CD4-positive, alpha-beta T cell (primary cell): ENCODE measurements at places on chromosomes 4 and X.
A peak's percentile ranks its signal among the peaks of the same experiment; 100 is the strongest.

DNA sequence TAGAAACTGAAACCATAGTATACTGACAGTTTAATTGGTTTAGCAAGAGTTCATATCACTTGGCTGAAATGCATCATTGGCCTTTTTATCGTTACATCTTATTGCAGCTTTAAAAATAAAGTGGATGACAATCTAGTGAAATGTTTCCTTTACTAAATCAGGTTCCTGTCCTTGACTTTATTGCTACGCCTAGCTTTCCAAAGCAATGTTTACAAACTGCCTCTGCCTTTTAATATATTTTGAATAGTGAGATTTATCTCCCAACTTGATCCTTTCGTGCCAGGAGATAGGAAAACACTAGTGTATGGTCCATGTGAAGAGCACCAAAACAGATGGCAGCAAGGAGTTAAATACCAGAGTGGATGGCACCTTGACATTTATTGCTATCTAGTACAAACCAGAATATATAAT lies 67.0 kb downstream of the GPC3 start:
- DNase-seq: no peak

DNA sequence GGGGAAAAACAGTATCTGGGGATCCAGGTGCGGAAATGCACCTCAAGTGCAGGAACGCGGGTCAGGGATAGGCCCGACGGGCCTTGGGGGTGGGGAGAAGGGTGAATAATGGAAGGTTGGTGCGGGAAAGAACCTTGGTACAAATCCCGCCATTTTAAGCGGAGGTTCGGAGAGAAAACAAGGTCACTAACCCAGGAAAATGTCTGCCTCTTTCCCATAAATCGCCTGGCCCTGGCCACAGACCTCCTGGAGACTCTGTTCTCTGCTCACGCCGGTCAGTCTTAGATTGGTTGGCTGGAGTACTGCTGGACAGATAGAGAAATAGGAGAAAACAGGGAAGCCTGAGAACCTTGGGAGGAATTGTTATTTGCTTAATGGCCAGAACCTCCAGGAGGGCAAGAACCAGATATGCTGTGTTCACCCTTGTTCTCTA lies 897 bp upstream of the FBXL5 start:
- no peak for DNase-seq

- no peak for DNase-seq
Measured at GRCh38 chr4:159540501-159540900, 437.6 kb downstream of the RAPGEF2 start.

- DNase-seq: no peak
Measured at GRCh38 chr4:128528793-128529553, 241.4 kb upstream of the PGRMC2 start.

DNA sequence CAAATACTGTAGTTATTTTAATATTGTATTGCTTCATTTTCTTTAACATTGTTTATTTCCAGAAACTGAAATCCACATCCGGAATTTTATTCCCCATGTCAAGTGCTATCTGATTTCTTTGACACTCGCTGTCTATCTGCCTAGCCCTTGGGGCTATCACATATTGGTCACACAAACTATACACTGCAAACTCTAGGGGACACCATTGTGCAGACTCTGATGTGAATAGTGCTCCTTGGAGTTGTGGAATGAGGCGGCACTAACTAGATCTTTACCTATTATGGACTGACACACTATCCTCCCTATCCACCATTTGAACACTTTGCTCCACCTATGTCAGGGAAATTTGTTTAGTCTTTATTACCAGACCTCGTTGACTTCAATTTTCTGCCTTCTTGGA lies 534.5 kb downstream of the GLUD2 start:
- no peak for DNase-seq

GRCh38 chrX:76064825-76065224 lies 108.0 kb upstream of the PBDC1 start:
- DNase-seq: no peak

DNA sequence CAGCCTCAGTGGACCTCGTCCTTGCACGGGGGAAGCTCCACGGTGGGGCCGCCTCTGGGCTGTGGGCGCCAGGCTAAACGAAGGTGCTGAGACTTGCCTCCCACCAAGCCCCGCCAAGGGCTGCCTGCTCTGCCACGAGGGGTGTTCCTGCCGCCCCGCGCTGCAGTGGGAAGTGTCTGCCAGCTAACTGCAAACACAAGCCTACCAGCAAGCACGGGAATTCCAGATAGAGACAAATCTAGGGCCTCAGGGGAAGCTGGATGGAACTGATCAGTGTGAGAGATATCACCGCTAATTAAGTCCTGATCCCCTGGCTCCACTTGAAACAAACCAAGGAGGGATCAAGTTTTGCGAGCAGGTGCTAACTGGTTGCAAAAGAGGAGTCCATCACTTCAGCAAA lies 181.6 kb upstream of the LEF1 start:
- no peak for DNase-seq

- DNase-seq: no peak
Measured at GRCh38 chrX:9824554-9824953, 38.3 kb downstream of the SHROOM2 start.

GRCh38 chrX:105876658-105877057 lies 54.3 kb downstream of the NRK start:
- no peak for DNase-seq

DNA sequence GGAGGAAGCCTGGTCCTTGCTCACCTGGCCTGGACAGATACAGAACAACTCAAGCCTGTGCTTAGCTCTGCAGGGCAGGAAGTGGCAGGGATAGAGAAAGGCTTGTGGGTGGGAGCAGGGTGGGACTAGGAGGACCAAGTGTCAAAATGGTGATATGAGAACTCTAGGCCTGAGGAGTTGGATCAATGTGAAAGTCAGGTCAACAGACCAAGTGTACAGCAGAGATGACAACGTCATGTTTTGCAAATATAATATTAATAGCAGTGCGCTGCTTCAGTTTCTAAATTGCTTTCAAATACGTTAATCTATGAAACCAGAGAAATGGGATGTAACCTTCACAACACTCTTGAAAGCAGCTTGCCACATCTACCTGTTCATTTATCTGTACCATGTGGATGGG lies 114.2 kb upstream of the MAP3K15 start:
- no peak for DNase-seq

DNA sequence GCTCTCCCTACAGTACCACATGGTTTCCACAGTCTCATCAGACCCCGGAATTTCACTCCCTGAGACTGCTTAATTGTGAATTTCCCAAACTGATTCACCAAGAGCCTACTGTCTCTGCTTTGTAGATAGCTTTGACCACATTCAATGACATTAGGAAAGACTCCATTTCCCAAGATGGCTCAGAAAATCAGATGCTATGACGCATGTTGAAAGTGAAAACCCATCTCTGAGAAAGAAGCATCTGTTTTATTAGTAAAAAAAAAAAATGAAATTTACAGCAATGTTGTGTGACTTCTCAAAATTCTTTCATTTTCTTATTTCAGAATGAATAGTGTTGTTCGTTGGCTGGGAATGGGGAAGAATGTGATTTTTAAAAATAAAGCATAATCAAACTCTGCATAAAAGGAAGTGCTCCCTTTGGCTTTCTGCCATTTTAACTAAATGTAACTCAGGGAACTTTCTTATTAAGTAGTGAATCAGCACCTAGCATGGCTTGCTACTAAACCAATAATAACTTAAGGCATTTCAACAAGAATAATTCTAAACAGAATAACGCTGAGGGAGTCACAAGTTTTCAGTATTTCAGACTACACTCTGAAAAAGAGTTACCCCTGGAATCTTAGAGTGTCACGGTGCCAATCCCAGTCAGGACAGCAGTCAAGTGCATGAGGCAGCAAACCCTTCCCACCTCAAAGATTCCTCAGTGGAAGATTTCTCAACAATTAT lies 97.4 kb upstream of the MYOZ2 start:
- no peak for DNase-seq

- no peak for DNase-seq
Measured at GRCh38 chr4:16883806-16884205, 14.6 kb downstream of the LDB2 start.

GRCh38 chrX:14528629-14529289 lies 577 bp upstream of the GLRA2 start:
- peak; percentile 18 for DNase-seq

DNA sequence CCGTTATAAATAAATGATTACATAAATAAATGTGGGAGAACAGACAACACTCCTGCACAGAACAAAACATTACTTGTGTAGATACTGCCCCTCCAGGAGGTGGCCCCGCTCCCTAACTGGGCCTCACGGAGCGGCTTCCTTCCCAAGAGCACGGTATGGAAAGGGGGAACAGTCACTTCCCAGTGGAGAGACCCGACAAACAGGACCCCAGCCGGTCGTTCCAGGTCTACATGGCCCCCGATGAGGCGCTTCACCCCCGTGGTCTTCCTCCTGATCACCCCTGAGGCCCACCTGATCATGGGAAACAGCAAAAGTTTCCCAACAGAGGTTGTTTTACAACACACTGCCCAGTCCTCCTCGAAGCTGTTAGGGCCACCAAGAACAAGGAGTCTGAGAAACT lies 6.6 kb upstream of the SLC6A8 start:
- DNase-seq: no peak

GRCh38 chr4:74751247-74751646 lies 43.1 kb downstream of the BTC start:
- no peak for DNase-seq

- no peak for DNase-seq
Measured at GRCh38 chr4:2728806-2729532, 27.2 kb downstream of the TNIP2 start.

DNA sequence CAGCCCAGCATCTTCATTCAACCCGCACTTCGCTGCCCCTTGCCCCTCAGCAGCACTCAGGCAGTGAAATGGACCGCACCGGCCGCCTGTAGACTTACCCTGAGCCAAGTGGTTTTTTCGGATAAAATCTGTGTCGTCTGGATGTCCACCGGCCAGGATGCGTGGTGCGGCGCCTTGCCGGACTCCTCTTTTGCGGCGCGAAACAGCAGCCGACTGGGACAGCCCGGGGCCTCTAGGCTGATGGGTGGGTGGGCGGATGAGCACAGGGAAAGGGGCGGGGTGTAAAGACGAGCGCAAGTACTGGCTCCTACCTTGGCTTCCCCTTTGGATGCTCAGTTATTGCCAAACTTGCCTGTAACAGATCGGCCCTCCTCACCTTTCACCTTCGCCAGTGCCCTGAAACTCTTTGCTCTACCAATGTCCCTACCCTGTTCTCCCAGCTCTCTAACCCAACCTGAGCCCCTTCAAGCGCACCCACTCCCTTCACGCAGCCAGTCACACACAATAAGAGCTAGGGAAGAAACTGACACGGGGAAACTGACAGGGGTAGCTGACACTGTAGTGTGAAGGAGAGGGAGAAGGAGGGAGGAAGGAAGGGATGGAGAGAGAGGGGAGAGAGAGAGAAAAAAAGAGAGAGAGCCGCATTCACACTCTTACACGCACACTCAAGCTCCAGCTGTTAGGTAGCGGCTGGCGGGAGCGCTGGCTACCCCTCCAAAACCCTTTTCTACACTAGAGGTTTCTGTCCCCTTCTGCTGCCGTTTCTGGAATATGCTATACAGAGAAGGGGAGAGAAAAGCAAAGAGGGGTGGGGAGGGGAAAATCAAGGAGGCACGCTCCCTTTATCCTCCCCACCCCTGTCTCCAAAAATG lies 559 bp downstream of the TRPC5 start:
- no peak for DNase-seq

DNA sequence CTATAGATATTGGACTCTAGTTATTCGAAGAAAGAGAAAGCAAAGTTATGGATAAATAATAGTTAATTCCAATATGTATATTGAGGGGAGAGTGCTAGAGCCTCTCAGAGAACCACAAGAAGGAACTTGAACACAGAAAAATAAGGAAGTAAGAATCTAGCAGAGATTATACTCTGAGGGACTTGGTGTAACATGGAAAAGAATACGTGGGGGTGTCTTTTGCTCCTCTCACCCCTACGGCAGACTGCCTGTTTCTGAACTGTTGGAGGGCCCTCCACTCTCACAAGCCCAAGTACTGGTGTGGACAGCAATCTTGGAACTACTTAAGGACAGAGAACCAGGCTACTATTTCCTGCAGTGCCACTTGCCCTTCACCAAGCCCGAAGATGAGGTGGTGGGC lies 1174.4 kb upstream of the PCDH10 start:
- DNase-seq: no peak

DNA sequence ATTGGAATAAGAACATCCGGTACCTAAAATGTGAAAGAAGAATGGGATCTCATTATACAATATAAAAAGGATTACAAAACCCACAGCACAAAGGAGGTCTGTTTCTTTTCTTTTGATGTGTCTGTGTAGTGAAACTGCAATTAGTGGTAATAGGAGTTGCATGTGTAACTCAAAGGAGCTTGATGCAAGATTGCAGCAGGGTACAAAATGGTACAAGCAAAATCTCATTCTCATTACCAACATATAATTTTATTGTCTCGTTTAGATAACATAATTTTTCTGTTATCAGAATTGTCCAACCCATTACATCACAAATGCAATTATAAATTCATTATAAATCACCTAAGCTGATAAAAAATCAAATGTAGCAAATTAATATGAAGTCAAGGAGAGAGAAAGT lies 47.1 kb upstream of the CCSER1 start:
- DNase-seq: no peak
